ENCODE measurements at places on chromosomes 4 and X.

DNA sequence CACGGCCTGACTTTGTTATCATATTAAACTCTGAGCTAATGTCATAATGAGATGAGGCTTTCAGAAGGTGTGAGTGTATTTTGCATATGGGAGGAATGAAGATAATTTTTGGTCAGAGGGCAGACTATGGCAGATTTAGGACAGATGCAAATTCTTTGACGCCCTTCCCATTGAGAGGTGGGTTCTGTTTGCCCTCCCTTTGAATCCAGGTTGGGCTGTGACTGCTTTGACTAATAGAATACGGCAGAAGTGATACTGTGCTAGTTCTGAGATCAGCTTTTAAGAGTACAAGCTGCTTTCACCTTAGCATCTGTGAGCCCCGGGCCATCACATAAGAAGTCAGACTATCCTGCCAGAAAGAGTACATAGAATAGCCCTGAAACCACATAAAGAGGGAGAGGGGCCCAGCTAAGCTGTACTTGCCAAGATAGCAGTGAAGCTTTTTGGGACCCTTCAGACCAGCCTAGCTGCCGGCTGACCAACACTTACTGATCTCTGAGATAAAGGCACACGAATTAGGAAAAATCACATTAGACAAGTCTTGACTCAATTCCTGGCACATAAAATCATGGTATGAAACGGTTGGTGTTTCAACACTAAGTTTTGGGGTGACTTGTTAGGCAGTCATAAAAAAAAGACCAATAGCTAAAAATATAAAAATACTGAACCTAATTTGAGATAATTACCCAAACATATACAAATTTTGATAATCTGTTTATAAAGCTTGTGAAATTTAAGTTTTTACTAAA, 166.7 kb upstream of the SH3RF1 start:
- DNase-seq = no peak

DNA sequence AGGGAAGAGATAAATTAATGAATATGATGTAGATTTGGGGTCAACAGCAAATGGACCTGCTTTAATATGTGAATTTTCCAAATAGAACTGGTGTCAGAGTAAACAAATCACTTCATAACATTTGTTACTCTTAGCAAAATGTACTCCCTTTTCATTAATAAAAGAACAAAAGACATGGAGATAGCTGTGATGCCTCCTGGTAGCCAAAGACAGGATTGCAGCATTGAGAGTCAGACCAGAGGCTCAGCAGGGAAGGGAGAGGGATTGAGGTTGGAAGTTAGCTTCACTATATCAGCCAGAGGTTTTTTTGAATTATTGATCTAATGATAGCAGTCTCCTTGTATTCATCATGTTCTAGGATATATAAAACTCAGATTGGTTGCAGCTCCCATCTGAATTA, 17.4 kb upstream of the RAB40A start:
- no peak for DNase-seq

DNA sequence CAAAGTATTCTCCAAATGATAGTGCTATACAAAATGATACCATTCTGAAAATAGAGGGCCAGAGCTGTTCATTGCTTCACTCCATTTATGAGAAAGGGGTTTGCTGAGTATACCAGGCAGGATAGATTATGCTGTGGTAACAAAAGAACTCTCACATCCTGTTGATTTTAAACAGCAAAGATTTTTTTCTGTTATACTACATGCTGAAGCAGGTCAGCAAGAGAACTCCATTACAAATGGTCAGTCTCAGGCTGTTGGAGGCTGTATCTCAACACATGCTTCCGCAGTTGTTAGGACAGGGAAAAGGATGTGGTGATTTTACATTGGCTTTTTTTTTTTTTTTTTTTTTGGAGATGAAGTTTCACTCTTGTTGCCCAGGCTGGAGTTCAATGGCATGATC, 13.7 kb upstream of the KLHL5 start:
- no peak for DNase-seq

DNA sequence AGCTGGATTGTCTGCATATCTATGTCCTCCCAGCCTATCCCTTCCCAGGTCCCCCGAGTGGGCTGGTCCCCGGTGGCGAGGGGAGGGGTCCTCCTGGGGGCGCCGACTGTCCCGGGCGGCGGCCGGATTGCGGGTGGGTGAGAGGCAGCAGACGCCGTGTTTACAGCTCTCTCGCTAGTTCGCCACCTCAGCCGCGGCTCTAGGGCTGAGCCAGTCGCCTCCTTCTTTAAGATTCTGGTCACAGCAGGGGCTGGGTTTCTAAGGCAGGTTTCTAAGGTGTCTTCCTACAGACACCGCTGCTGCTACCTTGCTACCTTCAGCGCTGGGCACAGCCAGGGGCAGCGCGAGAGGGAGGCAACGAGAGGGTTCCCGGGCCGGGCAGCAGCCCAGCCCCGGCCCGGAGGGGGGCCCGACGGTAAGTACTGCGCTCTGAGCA, 57.2 kb downstream of the FRMPD3 start:
- DNase-seq = no peak

GRCh38 chr4:151100531-151100930, 1.1 kb downstream of the RPS3A start:
- DNase-seq = no peak

DNA sequence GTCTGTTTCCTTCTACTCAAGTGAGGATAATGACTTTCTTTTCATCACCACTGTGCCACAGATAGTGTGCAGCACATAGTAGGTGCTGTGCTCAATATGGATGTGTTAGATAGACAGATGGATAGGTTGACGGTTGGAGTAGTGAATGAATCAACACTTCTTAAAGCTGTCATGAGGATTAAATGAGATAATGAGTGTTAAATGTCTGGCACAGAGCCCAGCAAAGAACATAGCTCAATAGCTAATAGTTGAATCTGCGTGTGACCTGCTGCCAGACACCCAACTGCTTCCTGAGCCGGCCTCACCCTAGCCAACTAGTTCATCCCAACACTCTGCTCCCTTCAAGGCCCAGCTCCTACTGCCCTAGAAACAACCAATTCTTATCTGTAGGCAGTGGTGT, 67.7 kb upstream of the PJA1 start:
- DNase-seq = peak; percentile 5

GRCh38 chrX:11537141-11537540, 128.6 kb downstream of the ARHGAP6 start:
- DNase-seq = no peak

DNA sequence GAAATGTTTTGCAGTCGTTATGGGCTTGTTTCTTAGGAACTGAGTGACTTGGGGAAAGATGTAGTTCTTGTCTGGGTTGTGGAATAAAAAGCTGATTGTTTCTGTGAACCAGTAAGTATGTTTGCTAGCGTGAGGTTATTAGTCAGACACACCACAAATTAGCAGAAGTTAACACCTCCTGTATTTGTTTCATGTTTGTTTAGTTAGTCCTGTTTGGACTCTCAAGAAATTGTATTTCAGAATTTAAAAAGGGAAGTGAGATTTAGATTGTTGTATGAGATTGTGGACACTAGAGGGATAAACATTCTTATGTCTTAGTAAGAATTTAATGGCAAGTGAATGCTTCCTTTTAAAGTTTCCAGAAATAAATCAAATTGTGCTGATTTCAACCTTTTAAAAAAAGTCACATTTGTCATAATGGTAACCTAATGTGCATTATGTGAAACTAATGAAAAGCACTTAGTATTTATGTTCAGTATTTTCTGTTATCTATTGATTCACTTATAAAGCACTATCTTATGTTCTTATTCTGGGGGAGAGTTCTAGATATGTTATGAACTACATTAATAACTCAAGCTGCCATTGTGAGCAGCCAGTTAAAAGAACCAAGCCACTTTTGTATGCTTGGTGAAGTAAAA, 25.6 kb downstream of the ATP10D start:
- DNase-seq = no peak

DNA sequence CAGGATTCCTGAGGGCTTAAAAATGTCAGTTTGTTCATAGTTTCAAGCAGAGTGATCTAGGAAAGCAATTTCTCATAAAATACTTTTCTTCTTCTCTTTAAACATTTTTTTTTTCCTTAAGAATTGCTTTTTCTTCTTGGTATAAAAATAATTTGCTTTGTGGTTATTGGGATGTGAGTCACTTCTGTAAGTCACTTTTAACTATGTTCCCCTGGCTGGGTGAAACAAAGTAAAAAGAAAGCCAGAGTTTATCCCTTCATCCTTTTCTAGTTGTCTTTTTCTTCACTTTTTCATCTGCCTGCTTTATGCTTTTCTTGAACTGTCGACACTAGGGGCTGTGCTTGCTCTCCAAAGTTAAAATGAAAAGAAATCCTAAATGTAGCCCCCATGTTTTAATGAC, 33.5 kb downstream of the ARSJ start:
- DNase-seq = no peak

GRCh38 chr4:79526641-79527565, 118.9 kb upstream of the GK2 start:
- DNase-seq = peak; percentile 2

DNA sequence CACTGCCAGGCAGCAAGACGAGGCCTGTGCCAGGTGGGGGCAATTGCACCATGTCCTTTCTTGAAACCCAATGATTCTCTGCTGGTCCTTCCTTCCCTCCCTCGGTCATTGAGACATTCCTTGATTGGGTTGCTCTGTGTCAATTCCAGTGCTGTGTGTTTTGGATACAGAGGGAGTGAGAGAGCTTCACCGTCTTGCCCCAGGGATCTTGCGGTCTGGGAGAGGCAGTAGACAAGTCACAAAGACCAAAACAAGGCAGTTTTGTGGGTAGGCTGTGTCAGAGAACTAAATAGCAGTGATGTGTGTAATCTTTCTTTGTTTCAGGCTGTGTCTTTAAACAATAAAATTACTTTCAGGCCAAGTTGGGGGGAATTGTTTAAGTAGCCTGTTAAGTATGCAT, 38.8 kb upstream of the TADA2B start:
- DNase-seq = no peak

DNA sequence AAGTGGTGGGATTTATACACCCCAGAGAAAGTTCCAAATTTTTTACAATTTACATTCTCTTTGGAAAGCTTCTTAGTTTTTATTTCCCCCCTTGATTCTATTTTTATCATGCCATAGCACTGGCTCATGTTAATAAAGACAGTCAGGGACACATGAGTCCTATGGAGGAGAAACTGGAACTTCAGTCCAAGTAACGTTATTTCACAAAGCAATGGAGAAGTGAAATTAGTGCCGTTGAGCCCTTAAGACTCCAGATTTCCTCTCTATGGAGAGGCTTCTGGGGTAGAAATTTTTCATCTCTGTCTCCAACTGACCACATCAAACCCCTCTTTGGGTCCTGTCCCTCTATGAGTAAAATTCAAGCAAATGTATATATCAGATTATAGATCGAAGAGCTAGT, 12.8 kb upstream of the TASL start:
- no peak for DNase-seq

DNA sequence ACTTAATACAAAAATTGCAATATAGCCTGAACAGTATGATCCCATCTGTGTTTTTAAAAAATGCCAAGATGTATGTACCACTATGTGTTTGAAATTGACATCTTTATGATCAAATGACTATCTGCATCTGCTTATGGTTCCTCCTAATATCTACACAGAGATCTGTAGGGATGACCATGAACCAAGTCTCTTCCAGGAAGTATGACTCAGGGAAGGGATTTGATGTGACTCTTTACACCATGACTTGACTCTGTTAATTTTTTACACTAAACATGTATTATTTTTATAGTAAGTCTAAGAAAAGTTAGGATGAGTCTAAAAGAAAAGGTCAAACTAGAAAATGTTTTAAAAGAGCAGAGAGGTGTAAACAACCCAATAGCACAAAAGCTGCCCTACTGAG, 164.0 kb downstream of the SH3KBP1 start:
- peak; percentile 16 for DNase-seq

- DNase-seq = no peak
Observed at GRCh38 chrX:133250184-133251100, 32.3 kb upstream of the TFDP3 start.
